IPS DF 6.9 (cell line): ENCODE measurements at places on chromosomes 1 and 21.

- DNase-seq = no peak
Measured at GRCh38 chr1:50060279-50060678, 36.5 kb upstream of the AGBL4 start.

DNA sequence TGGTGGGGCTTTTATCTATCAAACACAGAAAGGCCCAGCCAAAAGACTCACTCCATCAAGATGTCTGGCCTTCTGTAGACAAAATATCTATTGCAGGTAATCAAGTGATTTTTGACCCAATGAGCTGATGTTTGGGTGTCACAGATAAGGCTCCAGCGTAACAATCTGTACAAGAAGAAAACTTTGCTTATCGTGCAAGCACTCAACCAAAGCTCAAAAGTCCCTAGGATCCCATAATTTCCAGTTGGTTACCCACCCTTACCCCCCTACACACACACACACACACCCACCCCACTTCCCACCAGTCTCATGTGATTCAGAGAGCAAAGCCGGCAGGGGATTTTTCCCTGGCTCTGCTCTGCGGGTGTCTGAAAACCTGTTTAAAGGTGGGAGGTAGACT, 5.8 kb downstream of the ITPKB start:
- no peak for DNase-seq

DNA sequence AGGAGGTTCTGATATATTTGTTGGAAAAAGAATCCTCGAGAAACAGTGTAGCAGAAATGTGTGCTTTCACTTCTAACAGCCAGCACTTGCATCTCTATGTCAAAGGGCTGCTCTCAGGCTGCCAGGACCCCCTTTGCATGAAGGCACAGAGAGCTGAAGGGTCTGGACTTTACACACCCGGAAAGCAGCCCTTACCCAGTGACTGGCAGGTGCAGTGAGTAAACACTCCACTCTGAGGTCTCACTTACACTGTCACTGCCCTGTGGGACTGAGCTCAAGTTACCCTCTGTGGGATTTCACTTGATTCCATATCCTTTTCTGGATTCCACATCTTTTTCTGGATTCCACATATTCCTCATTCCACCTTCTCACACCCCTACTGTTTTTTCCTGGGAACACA, 40.8 kb upstream of the PPP2R5A start:
- DNase-seq = no peak

- no peak for DNase-seq
Measured at GRCh38 chr1:53086491-53087070, 24.6 kb downstream of the PODN start.

- no peak for DNase-seq
Measured at GRCh38 chr1:159944623-159945455, 574 bp downstream of the IGSF9 start.

DNA sequence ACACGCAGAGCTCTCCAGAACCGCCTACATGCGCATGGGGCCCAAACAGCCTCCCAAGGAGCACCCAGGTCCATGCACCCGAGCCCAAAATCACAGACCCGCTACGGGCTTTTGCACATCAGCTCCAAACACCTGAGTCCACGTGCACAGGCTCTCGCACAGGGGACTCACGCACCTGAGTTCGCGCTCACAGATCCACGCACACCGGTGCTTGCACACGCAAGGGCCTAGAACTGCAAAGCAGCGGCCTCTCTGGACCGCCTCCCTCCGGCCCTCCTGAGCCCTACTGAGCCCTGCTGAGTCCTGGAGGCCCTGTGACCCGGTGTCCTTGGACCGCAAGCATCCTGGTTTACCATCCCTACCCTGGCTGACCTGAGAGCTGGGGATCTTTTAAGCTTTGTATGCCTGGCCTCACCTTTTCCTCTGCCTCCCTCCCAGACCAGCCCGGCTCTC, 8.3 kb downstream of the OLIG2 start:
- no peak for DNase-seq

- no peak for DNase-seq
Measured at GRCh38 chr1:23111600-23112535, 56.8 kb downstream of the LUZP1 start.

DNA sequence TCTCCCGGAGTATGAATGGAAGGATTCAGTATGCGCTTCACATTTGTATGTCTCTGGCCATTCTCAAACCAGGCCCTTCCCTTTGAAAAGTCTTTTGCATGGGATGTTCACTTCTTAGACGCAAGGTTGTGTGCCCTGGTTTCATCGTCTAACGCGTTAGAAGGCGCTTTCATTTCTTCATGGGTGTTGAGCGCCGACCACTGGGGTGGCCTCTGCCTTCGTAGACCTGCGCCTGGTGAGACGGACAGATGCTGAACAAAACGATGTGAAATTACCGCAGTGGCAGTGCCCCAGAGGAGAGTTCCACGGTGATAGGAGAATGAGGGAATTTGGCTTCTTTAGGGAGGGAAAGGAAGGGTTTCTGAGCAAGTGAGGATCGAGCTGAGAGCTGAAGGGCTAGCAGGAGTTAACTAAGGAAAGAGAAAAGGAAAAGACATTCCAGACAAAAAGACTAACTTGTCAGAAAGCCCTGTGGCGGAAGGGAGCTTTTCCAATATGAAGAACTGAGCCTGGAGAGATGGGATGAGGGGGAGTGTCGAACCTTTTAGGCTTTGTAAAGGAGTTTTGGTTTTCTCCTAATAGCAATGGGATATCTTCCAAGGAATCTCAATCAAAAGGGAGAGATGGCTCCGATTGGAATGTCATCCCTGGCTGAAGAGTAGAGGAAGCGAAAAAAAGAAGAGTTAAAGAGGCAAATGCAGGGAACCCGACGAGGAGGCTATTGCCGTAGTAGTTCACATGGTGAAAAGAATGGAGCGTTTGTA, 951 bp downstream of the GGPS1 start:
- DNase-seq = no peak

DNA sequence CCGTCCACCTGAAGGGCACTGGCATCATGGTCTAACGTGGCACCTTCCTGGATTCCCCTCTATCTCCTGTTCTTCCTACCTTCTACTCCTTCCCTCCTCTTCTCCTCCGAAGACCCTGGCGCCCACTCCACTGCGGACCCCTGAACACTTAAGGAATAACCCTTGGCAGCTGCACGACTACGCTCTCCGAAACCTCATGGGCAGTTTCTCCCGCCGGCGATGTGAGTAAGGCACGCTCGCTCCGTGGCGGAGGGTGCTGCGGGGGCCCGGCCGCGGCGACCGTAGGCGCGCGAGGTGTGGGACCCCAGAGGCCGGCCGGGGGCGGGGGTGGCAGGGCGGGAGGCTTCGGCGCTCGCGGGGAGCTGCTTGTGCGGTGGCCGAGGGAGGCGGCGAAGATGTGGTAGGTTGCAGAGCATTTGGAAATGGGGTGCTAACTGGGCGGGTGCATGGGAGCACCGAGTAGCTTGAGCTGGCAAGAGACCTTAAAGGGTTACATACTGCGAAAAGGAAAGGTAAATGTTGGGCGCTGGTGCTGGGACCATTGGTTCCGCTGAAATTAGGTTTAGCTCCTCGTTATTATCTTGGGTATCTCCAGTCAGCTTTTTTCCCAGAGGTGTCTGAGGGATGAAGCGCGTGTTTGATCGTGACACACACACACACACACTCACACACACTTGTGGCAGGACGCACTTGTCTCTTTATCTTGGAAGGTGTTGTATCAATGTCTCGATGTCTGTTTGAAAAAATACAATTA, 876 bp downstream of the LRRC7 start:
- no peak for DNase-seq

- DNase-seq = no peak
Measured at GRCh38 chr1:151213560-151213959, 15.2 kb downstream of the PIP5K1A start.

DNA sequence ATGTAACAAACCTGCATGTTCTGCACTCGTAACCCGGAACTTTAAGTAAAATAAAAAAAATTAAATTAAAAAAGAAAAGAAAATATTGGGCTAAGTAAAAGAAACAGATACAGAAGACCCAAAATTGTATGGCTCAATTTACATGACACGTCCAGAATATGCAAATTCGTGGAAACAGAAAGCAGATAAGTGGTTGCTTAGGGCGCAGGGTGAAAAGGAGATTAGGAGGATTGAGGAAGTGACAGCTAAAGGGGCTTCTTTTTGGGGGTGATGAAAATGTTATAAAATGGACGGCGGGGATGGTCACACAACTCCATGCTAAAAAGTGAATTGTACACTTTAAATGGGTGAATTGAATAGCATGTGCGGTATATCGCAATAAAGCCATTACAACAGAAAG, 27.4 kb upstream of the ZBTB21 start:
- no peak for DNase-seq

GRCh38 chr1:118190561-118190960, 5.5 kb upstream of the SPAG17 start:
- no peak for DNase-seq

GRCh38 chr1:224718470-224719053, 102.4 kb downstream of the CNIH3 start:
- no peak for DNase-seq

- no peak for DNase-seq
Measured at GRCh38 chr1:116066868-116067565, 44.2 kb upstream of the MAB21L3 start.

DNA sequence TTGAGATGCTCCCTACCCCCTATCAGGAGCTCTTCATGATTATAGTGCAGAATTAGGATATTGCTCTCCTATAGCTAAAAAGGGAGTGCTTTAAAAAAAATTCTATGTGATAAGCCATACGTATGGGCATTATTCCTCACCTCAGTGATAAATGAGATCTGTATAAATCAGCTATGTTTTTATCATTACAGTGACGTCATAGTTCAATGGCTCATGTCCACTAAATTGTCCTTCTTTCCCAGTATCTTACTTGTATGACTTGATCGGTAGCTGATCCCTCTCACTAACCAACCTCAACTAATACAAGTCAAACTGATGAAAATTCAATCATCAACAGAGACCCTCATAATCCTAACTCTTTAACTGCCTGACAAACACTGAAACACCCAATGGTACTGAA, 93.3 kb downstream of the TBX15 start:
- no peak for DNase-seq

DNA sequence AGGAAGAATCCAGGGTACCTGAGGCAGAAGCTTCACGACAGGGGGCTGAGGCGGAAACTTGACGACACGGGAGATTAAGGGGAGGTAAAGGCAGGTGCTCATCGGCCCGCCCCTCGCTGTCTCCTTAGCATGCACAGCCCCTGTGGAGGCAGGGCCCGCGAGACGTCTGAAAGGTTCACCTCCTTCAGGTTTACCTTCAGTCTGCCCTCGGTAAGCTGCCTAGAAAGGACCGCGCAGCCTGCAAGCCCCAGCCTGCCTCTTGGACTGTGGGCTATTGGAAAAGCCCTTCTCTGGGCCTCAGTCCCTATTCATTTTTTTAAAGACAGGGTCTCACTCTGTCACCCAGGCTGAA, 28.5 kb downstream of the KNCN start:
- DNase-seq = no peak

- DNase-seq = no peak
Measured at GRCh38 chr1:235327559-235328270, at the start of gene ARID4B. ARID4B (minus strand) TSS chr1:235328179; CDS start chr1:235326919, 1,260 bp downstream.

DNA sequence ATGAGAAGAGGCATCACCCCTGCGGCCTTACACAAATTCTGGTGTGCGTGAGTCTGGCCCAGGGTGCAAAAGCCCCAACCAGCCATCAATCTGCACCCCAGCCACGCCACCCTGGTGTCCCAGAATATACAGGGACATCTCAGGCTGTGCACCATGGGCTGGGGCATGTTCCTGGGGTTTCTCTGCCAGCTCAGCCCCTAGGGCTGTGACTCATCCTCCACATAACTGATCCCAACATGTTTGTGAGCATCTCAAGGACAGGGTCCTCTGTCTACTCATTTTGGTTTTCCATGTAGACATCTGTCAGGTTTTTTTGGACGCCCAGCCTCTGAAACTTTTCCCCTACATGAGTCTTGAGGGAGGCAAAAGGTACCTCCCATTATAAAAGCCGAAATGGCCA, 511 bp downstream of the ZNF683 start:
- no peak for DNase-seq

GRCh38 chr1:54481201-54481884, 66.7 kb upstream of the ACOT11 start:
- no peak for DNase-seq

DNA sequence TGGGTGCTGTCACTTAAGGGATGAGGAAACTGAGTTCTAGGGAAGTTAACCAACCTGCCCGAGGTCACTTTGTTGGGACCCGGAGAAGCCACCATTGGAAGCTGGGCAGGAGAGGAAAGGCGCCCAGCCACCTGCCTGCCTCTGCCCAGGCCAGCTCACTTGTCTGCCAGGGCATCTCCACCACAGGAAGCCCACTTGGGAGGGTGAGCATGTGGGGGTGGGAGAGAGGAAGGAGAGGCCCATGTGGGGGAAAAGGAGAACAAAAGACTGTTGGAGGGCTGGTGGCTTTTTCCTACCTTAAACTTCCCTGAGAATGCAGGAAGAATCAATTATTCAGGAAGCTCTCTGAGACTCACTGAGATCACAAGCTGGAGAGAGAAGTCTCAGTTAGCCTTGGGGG, 43.8 kb upstream of the SELENON start:
- no peak for DNase-seq

GRCh38 chr1:2115702-2116341, 65.6 kb downstream of the PRKCZ start:
- no peak for DNase-seq

DNA sequence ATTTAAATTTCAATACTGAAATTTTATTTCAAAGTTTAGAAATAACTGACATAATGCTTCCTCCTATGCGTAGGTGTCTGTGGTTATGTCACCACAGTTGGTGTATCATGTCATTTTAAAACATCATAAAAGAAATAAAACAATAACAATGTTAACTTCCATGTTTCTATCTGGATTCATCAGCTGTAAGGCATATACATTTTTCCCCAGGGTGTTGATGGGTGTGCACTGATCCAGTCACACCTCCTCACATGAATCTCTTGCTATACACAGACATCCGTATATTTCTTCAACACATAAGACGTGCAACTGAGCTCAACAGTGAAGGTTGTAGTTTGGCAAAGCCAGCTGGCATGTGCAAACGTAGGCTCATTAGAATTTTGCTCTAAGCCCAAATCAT, 6.2 kb downstream of the KCNA3 start:
- no peak for DNase-seq

DNA sequence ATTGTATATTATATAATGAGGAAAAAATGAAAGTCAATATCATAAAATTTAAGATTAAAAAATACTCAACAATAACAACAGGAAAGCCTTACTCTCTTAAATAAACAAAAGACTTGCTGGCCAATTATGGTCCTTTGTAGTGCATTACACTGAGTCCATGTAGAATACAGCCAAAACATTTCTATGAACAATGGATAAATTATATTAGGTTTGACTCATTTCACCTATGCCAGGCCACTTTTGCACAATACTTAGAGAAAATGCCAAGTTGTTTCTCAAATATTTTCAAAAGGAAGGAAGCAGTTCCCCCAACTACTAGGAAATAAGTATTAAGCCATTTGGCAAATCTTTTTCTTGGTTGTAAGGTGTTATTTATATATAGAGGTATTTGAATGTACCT, 19.8 kb upstream of the UCK2 start:
- DNase-seq = no peak

- no peak for DNase-seq
Measured at GRCh38 chr1:154334079-154335024, 9.0 kb downstream of the ATP8B2 start.

DNA sequence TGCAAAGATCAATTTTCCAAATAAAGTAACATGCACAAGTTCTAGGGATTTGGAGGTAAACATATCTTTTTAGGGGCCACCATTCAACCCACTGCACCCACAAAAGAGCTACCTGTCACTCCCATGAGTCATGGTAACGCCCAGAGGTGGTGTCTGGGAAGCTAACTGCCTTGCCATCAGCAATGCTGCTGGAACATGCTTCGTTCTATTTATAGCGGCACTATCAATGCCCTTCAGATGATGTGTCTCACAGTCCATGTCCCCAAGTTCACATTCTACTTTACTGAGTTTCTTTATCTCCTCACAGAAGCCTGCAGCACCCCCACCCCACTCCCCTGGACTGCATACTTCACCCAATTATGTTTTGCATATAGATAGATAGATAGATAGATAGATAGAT, 95.4 kb downstream of the LPAR3 start:
- no peak for DNase-seq
